ENCODE measurements at places on chromosomes 3 and 15.
A peak's percentile ranks its signal among the peaks of the same experiment; 100 is the strongest.

DNA sequence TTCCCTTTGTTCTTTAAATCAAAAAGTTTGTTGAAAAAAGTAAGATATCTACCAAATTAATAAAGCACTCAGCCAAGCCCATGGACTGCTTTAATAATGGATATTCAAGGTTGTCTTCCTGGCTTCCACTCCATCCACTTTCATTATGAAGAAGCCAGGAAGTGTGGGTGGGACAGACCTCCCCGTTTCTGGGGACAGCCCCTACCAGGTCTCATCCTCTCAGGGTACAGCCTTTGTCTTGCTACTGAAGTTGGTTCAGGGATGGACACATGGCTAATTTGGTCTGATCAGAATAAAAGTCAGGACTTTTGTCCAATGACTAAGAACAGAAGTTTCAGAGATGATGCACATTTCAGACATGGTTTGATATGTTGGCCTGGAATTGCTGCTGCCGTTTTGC, 32.6 kb downstream of the CCNB2 start:
- DNase-seq, result no peak

- DNase-seq, result peak; percentile 37
Observed at GRCh38 chr15:81161851-81162250, 27.8 kb downstream of the CFAP161 start.

DNA sequence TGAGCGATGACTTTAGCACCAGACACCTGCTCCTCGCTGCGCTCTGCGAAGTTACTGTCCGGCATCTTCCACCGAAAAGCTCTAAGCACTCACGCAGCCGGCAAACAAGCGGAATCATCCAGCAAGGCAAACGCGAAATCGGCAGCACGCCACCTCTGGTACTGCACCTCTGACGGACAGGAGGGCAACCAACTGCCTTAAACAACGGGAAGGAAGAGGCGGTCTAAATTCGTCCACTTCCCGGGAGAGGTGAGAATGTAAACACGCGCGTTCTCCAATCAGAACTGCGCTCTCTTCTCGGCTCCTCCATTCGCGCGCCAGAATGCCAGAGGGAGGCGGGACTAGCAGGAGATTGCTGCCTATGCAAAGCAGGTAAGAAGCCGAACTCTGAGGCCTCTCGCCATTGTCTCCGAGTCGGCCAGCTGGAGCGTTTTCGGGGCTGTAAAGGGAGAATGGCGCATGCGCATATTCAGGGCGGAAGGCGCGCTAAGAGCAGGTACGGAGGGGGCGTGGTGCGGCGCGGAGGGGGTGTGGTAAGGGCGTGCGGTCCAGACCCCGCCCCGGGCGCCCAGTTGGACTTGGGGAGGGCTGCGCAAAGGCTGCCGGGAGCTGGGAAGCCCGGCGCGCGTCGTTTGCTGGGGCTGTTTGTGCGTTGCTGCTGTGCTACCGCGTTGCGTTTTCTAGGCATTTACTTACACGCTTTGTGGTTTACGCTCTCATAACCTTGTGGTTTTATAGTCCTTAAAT, at the start of the genes BTD and HACL1:
BTD (plus strand) TSS at position 347 of the 747 bp plus-strand sequence. CDS start 33,695 bp downstream, outside the sequence.
HACL1 (minus strand) TSS at position 171 of the 747 bp plus-strand sequence; CDS start at position 65, 106 bp downstream.
- DNase-seq, result peak; percentile 100

- no peak for DNase-seq
Observed at GRCh38 chr3:191085091-191085490, 114.0 kb upstream of the OSTN start.

- DNase-seq, result no peak
Observed at GRCh38 chr3:42654331-42655201, 1.1 kb downstream of the ZBTB47 start.

DNA sequence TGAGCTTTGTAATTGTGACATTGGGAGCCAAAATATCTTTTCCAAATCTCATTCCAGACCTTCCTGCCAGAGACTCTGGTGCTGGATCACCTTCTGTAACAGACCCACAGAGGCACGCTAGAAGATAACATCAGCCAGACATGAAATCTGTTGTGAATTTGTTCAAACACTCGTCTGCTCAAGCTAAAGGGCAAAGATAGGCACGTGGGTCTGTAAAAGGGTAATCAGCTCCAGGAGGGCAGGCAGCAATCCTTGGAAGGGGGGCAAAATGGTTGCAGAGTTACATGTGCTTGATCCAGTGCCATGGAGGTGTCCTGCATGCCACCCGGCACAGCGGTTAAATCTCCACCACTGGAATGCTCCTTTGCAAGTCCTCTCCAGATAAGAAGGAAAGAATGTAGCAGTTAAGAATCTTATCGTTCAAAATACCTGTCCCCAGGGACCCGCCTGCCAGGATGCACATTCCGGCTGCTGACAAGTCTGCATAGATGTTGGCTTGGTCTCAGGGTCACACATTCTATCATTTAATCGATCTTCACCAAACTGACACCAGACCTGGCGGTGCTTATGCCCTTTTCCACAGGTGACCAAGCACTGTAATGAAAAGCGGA, 74.8 kb downstream of the ADAMTS9 start:
- no peak for DNase-seq

- no peak for DNase-seq
Observed at GRCh38 chr15:83746231-83746630, 92.3 kb downstream of the ADAMTSL3 start.

DNA sequence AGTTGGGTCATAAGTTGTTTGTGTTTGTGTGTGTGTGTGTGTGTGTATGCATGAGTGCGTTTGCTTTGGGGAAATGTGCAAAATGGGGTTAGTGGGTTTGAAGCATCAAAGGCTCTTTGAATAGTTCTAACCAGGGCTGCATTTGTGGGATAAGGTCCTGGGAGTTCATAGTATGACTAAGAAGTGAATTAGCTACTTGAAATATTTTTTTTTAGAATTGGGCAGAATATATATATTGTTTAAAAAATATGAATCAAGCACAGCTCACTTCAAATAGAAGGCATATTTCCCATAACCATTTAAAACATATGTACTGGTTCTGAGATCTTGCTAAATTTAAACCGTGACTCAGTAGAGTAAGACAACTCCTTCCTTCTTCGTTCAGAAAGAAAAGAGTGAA, 43.1 kb downstream of the IGF2BP2 start:
- peak; percentile 5 for DNase-seq

DNA sequence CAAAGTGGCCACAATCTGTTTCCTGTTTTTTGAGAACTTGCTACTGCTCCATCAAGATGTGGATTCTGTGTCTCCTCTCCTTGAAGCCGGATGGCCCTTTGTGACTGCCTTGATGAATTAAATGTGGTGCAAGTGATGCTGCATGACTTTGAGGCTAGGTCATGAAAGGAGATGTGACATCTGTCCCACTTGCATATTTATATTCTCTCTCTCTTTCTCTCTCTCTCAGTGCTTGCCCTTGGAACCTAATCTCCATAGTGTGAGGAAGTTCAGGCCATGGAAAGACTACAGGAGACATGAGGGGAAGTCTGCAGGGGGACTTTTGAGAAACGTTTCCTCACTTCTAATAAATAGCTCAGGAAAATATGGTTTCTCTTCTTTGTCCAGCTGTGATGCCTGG, 50.0 kb upstream of the ADPGK start:
- no peak for DNase-seq

- no peak for DNase-seq
Observed at GRCh38 chr3:8147711-8148110, 353.9 kb upstream of the LMCD1 start.

DNA sequence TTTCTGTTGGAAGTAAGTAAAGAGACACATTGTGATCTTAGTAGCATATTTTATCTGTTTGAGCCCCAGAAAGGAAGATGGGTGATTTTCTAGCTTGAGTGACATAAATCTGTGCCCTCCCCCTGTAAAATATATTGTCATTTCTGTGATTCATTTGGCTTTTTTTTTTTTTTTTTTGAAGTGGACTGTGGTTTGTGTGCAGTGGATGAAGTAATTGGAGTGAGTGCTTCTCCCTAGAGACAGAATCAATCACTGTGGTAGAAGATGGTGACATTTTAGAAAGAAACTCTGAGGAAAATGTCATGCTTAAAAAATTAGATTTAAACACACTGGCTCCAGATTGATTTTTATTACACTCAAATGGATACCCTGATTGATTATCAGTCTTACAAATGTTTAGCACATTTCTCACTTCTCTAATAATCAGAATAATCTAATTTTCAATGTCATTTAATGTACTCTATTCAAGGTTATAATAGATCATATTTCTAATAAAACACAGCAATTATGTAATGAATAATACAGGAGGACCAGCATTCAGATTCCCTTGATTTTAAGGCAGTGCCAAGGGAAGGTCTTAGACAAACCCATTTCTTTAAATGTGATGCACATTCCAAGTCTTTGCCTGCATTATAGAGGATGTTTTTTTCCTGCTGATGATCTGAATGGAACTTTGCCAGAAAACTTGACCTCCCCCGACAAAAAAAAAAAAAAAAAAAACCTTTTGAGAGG, 116.6 kb downstream of the TOP2B start:
- no peak for DNase-seq

DNA sequence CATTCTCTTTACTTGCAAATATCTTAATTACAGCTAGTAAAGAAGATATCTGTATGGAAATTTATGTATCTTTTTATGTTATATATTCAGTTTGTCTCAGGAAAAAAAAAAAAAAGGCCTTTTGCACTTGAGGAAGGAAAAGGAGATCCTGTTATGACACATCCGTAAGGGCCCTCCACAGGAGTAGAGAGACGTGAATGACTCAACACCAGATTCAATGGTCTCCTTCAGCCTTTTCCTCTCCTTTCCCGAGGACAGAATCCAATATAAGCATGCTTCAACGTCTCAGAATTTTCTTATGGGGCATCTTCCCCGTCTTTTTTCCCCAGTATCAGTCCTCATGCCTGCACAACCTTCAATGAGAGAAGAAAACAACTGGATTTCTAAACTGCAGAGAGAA, 340.3 kb downstream of the NTRK3 start:
- DNase-seq, result no peak

- no peak for DNase-seq
Observed at GRCh38 chr3:193559100-193559499, 4.4 kb upstream of the ATP13A4 start.

GRCh38 chr3:122936986-122937385, 90.6 kb downstream of the SEMA5B start:
- no peak for DNase-seq

DNA sequence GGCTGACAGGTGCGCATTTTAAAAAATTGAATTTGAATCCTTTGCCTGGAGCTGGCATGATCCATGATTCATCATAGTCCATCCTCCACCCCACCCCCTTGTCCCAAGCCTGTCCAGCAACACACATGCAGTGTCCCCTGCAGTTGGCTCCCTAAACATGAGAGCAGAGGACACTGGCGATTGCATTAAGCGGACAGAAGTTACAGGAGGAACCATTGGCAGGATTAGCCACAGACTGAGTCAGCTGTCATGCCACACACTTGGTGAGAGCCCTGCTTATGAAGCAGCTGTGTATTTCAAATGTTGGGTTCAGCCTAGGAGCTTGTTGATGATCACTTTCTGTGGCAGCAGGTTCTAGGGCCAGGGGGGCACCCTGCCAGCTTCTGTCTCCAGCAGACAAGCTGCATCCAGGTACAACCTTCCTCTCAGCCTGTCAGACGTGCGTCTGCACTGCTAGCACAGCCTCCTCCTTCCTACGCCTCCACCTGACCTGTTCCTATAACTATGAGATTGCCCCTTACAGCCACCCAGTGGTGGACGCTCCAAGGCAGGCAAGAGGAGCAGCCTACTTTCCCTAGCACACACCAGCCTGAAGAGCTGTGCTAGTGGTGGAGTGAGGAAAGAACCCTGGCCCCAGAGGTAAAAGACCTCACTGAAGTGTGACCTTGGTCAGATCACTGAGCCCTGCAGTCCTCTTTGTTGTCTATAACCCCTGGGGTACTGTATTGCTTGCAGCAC, 121.9 kb downstream of the SLCO3A1 start:
- no peak for DNase-seq

DNA sequence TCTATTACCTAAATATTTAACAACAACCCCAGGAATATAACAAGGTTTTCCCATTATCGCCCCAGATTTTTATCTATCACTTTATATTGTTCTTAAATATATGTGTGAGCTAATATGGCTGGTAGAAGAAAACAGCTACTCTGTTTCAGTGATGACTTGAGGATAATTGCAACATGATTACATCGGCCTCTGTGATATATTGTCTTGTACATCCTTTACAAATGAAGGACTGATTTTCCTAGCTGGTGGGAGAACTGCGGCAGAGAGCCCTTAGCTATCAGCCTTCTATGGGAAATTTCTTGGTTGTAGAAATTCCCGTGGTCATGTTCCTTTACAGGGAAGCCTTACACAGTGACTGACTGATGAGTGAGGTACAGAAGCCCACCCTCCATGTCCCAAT, 110.9 kb upstream of the ZNF717 start:
- DNase-seq, result no peak

GRCh38 chr15:69830430-69830829, 267.3 kb downstream of the TLE3 start:
- DNase-seq, result no peak

DNA sequence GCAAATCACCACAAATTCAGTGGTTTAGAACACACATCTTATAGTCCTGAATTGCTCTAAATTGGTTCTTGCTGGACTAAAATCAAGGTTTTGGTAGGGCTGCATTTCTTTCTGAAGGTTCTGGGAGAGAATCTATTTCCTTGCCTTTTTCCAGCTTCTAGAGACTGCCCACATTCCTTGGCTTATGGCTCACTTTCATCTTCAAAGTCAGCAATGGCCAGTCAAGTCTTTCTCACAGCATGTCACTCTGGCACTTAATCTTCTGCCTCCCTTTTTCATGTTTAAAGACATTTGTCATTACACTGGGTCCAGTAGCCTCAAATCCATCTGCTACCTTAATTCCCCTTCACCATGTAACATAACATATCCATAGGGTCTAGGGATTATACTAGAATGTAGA, 149.0 kb downstream of the NEK10 start:
- no peak for DNase-seq

DNA sequence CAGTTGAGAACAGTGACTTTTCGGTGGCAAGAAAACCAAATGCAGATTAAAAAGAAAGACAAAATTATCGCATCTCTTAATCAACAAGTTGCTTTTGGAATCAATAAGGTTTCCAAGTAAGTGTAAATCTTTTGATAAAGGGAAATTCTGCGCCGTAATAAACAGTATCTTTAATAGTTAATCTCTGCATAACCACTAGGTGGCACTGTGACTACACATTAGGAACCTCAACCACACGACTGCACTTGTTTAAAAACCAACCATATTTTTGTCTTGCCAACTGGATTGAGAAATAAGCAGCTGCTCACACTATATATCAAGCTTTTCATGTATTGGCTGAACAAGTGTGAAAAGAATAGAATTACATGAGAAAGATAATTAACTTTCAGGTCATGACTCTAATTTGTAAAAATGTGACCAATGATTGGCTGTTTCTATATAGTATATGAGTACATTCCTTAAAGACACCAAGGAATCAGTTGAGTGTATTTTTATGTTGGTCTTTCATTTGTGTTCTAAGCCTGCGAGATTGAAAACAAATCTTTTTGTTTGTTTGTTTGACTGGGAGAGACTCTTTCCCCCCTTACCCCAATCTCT, 72.7 kb downstream of the DZIP3 start:
- peak; percentile 74 for DNase-seq

- no peak for DNase-seq
Observed at GRCh38 chr3:81549831-81550230, 211.6 kb downstream of the GBE1 start.

- no peak for DNase-seq
Observed at GRCh38 chr3:142602619-142603385, 6.6 kb downstream of the PLS1 start.

Data from GM12865 (cell line).